ENCODE measurements at places on chromosomes 13 and 19.

DNA sequence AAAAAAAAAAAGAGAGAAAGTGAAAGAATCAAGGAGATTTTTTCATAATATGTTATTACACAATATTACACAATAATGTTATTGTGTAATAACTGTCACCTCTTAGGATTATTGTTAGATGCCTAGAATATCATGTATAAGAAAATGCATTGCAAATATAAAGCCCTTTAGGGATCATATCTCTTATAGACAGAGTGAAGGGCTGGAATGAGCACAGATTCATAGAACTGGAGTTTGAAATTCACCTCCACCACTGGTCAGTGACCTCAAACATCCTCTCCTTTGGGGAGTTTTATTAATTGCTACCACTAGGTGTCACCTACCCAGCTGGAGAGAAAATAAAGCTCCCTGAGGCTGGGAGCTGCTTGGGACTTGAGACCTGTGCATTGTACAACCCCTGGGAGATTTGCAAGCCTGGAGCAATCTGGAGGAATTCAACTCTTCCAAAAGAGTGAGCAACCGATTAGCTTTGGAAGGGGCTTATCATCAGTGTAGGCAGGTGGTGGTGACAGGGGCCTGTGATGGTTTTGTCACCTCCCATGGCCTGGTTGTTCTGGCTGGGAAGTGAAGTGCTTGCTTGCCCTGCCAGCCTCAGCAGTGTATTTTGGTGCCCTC, 30.3 kb upstream of the FRY start:
- DNase-seq: no peak

DNA sequence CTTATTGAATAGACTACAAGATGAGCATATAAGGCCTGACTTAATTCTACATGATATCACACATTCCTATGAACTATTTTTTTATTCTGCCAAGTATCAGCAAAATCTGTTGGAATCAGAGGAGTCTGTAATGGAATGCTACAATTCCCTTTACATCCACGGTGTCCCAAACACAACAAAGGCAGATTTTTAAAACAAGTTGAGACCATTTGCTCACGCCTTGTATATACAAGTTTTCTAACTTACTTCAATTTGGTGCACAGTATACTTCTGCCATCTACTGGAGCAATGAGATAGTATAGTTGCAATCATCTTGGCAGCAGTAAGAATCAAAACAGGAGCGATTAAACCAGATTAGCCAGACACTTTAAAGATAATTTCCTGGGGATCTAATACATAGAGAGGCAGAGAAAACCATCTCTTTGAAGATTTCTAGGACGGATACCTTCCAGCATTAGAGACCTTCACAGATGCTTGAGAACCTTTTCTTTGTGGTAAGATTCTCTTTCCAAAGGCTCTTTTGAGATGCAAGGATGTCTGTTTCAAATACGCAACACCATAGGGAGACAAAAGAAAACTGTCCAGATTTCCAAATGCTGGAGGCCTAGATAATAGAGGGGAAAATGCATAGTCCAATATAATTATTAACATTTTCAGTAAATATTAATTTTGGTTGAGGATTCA, 302.0 kb upstream of the MIR17HG start:
- peak; percentile 51 for DNase-seq

DNA sequence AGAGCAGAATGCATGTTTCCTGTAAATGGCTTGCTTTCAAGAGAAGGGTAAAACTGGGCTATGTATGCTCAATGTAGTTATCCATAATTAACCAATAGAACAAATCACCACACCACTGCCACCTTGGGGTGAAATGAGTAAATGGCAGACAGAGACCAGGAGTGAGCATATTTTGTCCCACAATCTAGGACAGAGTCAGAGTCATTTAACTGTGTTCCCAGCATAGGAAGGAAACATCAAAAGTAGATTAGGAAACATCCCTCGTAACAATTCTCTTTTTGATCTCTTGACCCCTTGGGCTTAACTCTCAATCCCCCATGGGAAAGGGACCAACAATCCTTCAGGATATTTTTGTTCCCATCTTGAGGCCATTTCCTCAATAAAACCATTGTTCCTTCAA, 224.8 kb downstream of the NHLRC3 start:
- peak; percentile 88 for DNase-seq

GRCh38 chr19:13689085-13689484, 75.2 kb upstream of the MRI1 start:
- DNase-seq: no peak

DNA sequence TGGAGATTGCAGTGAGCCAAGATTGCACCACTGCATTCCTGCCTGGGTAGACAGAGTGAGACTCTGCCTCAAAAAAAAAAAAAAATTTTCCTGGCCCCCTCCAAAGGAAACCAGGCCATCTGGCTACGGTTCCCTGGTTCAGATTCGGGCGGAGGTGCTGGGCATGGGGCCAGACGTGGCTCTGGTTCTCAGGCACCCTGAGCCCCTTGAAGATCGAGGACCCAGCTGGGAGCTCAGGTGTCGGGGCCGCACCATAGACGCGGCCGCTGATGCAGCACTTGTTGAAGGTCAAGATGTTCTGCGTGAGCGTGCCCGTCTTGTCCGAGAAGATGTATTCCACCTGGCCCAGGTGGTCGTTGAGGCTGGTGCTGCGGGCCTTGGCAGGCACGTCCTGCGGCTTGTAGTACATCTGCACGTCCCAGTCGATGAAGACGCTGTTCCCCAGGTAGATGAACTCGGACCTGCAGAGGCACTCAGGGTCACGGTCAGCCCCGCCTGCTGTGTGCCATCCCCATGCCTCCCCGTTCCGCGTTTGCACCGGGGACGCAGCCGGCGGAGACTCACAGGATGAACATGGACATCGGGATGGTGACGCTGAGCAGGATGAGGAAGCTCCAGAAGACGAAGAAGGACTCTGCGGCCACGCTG, 12.3 kb downstream of the ATP8B3 start:
- DNase-seq: no peak

DNA sequence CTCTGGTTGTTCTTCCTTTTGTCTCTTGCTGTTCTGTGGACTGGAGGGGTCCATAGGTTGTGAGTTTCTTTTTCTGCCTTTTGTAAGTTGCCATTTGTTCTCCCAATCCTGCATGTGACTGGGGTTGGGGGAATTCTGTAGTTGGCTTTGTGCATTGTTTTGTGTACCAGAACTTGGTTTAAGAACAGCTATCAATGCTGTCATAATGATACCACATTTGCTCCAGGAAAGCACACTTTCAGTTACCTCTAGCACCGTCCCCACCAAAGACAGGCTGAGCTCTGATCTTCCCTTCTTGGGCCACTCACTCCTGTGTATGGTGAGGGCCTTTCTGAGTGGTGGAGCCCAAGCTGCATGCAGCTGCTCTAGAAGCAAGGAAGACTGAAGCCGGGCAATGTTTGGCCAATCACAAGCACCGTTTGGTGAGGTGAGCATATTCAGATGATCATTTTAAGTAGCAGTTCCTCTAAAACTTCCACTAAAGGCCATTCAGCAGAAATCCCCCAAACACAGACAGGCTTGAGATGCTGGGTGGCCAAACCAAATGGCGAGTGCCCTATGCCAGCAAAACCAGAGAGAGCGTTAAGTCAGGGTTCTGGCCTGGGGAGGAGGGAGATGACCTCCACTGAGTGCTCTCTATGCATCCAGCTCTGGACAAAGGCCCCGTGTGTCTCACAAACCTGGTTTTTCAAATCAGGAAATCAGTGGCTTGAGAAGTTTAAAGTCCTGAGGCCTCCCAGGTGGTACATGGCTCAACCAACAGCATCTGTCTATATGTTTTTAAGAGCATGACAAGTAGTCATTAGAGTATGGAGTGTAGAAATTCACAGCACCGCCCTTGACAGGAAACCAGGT, 120.7 kb upstream of the SPATA13 start:
- DNase-seq: peak; percentile 88

- peak; percentile 93 for DNase-seq
Measured at GRCh38 chr19:10517361-10517759, at the start of gene S1PR5. S1PR5 (minus strand) TSS chr19:10517447; CDS start chr19:10515011, 2,436 bp downstream.

- no peak for DNase-seq
Measured at GRCh38 chr19:795073-795611, 2.1 kb upstream of the PTBP1 start.

DNA sequence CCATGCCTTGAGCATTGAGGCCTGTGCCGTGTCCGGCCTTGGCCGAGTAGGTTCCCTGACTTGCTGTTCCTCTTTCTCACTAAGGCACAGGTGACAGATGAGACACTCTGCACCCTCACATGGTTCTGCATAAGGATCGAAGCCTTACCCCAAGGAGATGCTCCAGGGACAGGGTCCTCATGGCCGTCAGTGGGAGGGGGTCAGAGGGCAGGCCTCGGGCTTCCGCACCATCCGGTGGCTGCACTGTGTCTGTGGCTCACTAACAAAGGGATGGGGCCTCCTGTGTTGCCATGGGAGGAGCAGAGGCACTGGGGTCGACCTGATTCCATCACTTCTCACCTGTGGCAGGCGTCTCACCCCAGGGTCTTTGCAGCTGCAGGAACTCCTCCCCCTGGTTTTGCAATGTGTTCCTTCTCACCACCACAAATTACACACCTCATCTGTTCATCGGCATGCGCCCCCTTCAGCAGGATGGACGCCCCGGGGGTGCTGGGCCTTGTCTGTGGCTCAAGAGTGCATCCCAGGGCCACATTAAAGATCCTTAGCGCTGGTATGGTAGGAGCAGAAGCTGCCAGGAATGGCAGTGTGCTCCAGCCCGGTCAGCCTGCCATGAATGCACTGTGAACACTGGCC, 113.3 kb upstream of the SOX1 start:
- no peak for DNase-seq

- DNase-seq: no peak
Measured at GRCh38 chr13:25689539-25689938, 317.8 kb downstream of the ATP8A2 start.

DNA sequence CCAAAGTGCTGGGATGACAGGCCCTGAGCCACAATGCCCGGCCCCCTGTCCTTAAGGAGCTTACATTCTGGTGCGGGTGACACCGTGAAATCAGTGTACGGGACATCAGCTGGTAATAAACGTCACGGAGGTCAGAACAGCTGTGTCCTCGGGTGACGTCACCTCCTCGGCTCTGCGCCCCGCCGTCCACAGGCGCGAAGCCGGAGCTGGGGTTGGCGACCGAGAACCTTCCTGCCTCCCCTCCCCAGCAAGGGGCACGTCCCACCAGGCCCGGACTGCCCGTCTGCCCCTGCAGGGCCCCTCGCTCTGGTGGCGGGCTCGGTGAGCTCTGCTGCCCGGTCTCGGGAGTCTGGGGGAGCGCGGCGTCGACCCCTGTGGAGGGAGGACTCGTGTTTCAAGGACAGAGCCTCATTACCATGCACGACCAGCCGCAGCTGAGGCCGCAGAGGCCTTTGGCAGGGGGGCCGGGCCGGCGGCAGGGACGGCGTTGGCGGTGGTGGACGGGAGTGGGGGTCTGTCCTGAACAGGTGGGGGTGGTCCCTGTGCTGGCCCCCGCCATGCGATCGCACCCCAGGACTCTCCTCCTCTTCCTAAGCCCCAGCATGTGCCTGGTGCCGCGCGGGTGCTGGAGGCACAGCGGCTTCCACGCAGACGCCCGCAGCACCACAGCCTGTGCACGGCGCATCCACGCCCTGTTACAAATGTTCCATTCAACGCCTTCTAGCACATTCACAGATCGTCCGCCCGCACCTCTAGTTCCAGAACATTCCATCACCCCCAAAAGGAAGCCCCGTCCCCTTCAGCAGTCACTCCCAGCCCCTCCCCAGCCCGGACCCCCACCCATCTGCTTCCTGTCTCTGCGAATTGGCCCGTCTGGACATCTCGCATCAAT, 5.4 kb downstream of the LINGO3 start:
- no peak for DNase-seq

GRCh38 chr19:10899151-10899653, 27.8 kb downstream of the CARM1 start:
- DNase-seq: peak; percentile 19

DNA sequence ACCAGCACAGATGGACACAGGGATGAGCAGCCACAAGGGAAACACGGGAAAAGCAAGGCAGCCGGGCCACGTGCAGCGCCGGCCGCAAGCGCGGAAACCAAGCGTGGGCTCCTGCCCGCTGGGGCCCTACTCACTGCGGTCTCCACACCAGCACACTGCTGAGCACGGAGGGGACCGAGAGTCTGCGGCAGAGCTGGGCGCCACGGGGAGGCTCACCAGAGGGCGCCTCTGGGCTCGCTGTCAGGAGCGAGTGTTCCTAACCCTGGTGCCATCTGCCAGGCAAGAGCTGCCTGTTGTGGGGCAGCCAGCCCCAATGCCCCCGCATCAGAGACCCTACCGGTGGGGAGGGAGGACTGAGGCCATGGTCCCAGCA, 26.5 kb downstream of the MPND start:
- peak; percentile 67 for DNase-seq

- no peak for DNase-seq
Measured at GRCh38 chr13:109431217-109431616, 355.2 kb downstream of the IRS2 start.

DNA sequence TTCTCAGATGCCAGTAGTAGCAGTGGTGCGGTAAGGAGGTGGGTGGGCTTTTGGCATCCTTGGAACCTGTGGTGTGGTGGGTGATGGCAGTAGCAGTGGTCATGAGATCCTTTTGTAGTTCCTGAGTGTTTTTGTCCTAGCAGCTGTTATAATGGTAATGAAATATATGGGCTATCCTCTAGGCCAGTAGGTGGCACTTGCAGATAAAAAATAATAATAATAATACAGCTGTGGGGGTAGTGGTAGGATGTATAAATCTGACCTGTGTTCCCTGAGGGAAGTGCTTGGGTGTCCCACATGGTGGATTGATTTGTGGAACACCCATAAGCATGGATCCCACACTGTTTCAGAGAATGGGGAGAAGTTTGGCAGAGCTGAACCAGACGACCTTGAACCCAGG, 334.0 kb downstream of the SLITRK5 start:
- no peak for DNase-seq

- DNase-seq: no peak
Measured at GRCh38 chr13:31807090-31807541, 67.8 kb downstream of the RXFP2 start.

- DNase-seq: no peak
Measured at GRCh38 chr13:59409634-59410200, 754.0 kb downstream of the DIAPH3 start.

- DNase-seq: no peak
Measured at GRCh38 chr19:37635076-37636056, 19.9 kb downstream of the ZFP30 start.

DNA sequence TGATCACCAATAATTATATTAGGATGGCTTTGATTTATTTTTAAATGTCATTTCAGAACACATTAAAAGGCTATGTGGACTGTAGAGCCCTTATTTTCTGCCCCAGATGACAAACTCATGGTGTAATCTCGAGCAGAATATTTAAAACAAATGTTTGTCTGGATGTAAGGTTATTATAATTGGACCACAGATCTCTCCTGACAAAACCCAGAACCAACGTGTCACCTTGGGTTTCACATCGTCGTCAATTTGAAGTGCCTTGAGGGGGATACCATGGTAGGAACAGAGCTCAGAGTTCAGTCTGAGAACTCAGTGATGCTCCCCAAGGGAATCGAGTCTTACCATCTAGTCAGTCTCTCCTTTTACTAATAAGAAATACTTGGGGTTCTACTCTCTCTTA, 2.8 kb downstream of the SACS start:
- no peak for DNase-seq

- no peak for DNase-seq
Measured at GRCh38 chr19:39590265-39590664, 12.1 kb upstream of the LGALS13 start.

- no peak for DNase-seq
Measured at GRCh38 chr19:28964500-28964899, 248.5 kb downstream of the UQCRFS1 start.
